ENCODE measurements at places on chromosomes 11 and 22.

GRCh38 chr11:102560555-102561011 lies 30.0 kb upstream of the MMP7 start:
- DNase-seq = peak; percentile 66

- DNase-seq = no peak
These were observed 1.6 kb upstream of the ANO1 start for GRCh38 chr11:70076461-70076931.

DNA sequence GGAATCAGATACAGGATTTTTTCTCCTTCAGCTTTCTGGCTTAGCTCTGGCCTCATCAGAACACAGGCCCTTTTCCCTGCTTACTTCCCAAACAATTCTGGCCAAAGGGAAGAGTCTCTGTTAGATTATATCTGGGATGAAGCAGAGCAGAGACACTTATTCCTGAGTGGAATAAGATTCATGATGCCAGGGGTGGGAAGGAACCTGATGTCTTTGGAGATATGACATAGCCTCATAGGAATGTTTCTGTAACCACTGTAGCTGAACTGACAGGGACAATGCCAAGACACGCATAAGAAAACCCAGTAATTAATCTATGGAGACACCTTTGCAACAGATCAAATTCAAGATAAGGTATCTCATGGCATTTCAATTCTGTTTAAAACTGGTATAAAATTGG lies 177.1 kb upstream of the RAG2 start:
- DNase-seq = no peak

DNA sequence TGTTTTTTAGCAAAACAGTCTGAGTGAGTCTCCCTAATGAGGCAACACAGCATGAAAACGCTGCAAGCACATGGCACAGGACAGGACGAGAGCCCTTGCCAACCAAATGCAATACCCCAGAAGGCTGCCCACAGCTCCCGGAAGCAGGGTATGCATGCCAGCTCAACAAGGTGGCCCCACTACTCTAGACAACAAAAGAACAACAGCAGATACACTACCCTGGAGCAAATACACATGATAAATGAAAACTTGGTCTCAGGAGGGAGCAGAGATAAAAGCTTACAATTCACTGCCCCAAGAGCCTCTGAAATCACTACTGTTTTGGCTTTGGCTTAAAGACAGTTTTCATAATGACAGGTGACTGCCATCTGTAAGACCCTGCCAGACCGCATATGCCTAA lies 785.4 kb upstream of the API5 start:
- no peak for DNase-seq

GRCh38 chr11:23574149-23574548 lies 713.9 kb upstream of the CCDC179 start:
- DNase-seq = no peak

DNA sequence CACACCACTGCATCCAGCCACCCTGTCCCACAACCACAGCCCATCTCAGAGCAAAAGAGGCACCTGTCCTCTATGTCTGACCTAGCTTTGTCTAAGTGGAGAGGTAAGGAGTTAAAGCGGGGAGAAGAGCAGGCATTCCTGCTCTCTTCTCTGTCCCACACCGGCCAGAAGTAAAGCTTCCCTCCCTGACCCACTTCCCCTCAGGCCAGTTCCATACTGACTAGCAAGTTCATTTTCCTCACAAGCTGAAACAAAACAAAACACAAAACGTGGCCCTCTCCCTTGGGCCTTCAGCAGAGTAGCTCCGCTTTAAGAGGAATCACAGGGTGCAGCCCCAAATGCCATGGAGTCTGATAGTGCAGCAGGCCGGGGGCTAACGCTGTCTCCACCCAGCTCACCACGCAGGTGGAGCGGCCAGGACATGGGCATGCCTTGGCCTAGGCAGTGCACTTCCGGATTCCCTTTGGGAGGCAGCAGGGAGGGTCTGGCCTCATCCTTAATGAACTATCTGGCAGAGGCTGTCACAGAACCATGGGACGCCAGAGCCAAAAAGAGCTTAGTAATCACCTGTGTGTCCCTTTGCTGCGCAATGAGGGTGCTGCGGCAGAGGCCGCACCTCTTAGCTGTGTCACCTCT lies 34.0 kb downstream of the FLI1 start:
- no peak for DNase-seq

DNA sequence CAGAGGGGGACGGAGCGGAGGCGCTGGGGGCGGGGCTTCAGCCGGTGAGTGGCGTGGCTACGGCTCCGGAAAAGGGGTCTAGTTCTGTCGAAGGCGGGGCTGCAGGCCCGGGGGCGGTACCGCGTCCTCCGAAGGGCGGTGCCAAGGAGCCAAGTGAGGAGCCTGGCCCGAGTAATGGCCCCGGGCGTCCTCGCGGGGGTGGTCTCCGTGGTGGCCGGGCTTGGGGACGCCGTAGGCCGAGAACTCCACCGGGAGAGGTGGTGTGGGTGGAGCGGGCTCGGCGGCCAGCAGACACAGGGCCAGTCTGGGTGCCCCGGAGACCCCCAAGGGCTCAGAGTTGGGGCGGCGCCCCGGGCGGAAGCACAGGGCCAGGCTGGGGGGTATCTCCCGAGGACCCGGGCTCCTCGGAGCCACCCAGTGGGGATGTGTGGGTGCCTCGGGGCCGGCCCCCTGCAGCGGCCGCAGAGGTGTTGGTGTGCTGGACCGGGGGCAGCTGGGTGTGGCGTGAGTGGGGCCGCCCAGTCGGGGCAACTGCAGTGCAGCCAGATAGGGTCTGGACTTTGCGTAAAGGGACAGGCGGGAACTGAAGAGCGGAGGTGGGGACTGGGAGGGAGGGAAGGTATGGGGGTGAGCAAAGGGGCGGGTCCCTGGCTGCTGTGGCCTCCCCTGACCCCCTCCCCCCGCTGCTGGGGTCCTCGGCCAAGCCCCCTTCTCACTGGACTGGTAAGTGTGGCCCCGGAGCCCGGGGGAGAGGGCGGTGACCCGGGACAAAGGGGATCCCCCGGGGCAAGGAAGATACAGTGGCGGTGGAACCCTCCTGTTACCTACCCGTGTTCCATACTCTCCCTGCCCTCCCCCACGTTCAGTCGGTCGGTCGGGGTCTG lies 838 bp downstream of the FKBP2 start:
- DNase-seq = peak; percentile 76

GRCh38 chr11:58671983-58672633 lies 49.6 kb downstream of the CNTF start:
- no peak for DNase-seq

DNA sequence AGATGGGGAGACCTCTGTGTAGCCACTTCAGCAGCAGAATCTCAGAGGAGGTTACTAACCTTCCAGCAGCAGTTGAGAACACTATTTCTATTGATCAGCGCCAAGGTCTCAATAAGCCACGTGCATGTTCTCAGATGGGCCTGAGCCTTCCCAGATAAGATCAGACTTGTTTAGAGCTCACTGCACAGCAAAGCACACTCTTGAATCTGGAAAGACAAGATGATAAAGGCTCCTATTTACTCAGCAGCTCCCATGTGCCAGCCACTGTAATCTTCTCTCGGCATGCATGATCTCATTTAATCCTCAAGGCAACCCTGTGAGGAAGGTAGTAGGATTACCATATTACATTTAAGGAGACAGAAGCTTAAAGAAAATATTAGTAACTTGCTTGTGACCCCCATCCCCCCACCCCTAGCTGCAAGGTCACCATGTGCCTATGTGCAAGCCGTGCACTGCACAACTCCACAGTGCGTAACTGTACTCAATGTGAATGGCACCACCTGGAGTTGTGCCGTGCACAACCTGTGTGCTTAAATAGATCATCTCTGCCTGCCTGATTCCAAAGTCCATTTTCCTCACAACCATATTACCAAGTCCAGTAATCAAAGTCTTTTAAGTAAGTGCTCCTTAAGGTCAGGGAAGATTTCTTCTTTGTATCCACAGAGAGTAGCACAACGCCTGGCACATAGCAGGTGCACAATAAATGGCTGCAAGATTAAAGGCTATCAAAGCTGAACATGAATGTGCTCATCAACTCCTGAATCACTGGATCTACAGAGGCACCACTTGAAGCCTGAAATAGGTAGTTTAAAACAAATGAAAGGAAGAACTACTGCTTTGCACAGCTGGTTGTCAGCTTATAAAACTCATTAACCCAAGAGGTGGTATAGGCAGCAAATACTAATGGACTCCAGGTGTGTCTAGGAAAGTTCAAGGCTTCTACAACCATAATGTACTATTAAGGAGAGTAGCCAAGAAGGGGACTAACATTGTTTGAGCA lies 293.8 kb downstream of the BUD13 start:
- DNase-seq = no peak

DNA sequence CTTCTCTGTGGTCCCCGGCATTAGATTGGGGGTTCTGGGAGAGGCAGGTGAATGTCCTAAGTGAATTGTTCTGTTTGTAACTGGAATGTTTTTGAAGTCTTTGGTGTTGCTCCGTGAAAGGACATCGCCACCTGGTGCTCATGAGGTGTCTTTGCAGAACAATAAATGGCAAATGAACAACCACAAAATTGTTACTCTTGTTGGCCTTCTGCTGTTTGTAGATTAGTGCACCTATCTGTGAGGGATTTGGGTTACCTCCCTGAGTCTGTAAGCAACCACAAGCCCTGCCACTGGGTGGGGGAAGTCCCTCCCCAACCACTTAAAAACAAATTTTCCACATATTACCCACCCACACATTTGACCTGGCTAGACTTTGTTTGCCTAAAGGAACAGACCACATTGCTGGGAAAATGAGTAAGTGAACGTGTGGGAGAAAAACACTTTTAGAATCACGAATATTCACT lies 4.7 kb downstream of the MPEG1 start:
- peak; percentile 48 for DNase-seq

- DNase-seq = no peak
These were observed 4.2 kb upstream of the OSM start for GRCh38 chr22:30270832-30271231.

DNA sequence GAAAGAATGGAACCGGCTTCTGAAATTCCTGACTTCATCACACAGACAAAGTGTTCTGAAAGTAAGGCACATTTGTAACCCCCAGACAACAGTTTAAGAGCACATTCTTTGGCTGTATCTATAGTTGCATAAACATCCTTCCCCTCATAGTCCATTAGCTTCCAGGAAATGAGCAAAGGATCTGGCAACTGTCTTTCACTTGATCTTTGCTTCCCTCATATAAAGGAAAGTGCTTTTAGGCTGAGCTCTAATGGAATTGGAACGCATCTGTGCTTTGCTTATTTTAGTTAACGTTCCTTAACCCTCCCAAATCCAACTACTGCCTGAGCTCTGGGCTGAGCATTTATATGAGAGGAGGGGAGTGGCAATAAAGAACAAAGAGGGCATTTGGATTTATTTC lies 76.9 kb upstream of the API5 start:
- DNase-seq = no peak

- no peak for DNase-seq
These were observed 57.6 kb downstream of the MIAT start for GRCh38 chr22:26714971-26715370.

DNA sequence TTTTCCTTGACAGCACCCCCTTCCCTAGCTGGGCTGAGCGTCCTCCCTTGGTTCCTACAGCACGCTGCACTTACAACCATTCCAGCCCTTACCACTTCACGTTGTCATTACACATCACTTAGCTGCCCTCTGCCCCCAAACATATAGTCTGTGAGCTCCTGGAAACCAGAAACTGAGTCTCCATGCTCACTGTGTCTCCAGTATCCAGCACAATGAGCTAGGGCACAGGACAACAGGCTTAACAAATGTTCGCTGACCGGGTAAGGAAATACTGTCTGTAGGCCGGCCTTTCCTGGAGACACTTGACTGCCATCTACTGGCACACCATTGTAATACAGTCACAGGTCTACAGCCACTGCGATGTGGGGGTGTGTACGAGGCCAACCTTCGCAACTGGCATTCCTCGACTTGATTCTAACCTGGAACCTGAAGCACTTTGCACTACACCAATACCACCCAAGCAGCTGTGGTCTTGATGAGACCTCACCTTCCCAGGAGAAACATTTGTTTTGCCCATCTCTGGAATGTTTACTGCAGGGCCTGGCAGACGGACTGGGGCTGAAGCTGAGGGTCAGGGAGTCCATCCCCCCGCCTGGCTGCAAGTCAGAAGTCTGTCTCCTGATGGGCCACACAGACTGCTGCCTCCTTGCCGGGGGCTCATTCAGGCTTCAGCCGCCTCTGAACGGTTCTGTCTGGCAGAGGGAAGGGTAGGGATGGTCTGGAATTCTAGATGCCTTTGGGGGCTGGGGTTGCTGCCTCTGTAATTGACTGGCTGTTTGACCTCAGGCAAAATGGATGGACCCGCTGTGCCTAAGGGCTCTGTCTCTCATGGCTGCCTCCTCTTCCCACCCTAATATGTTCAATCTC lies 72.0 kb downstream of the SYN3 start:
- DNase-seq = peak; percentile 81

GRCh38 chr11:75445315-75445953 lies 12.4 kb upstream of the KLHL35 start:
- peak; percentile 68 for DNase-seq

GRCh38 chr11:125517116-125517770 lies 21.2 kb upstream of the FEZ1 start:
- no peak for DNase-seq

DNA sequence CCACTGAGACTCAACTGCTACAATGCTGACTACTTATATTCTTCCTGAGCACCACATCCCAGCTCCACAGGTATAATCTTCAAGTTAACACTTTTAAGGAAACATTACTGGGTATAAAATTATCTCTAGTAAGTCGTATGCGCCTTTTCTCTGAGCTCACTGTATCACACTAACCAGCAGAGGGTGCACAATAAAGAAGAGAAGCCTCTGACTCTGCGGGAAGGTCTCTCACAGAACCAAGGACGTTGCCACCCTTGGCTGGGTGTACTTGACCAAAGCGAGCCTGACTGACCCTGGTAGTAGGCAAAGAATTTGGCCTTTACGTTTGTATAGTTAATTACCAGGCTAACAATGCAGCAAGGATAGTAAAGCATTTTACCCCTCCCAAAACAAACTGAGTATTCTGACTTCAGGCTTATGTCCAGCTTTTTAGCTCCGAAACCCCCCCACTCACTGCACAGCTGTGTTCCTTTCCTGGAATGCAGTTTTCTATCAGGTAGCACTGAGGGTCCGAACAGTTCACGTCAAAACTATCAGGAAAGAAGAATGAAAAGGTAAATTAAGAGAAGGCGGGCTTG lies at the start of gene BTBD18:
BTBD18 (minus strand) TSS at position 144 of the 578 bp plus-strand sequence. CDS start 631 bp downstream, outside the sequence.
- DNase-seq = peak; percentile 63

DNA sequence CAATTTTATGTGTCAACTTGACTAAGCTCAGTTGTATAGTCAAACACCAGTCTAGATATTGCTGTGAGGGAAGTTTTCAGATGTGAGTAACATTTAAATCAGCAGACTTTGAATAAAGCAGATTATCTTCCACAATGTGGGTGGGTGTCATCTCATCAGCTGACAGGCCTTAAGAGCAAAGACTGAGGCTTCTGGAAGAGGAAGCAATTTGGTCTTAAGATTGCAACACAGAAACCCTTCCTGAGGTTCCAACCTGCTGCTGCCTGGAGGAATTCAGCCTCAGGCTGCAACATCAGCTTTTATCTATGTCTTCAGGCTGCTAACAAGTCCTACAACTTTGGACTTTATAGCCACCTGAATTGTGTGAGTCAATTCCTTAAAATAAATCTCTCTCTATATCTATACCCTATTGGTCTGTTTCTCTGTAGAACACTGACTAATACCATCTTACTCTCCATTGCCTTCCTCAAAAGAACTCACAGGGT lies 277.2 kb upstream of the PLET1 start:
- peak; percentile 35 for DNase-seq
